ENCODE measurements at places on chromosomes 1 and 21.

DNA sequence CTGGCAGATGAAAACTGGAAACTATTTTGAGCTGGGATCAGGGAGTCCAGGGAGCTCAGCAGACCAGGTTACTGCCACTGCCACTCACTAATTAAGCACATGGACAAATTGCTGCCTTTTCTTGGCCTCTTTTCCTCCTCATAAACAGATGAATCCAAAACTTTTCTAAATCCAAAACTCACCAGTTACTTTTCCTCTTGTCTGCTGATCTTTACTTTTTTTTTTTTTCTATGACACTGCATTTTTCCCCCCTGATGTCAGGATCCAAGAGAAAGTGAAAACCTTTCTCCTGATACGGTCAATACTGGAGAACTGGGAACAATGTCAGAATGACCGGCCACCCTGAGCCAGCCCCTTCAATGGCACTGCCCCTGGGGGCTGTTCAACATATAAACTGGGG, 405.8 kb downstream of the DUSP10 start:
- DNase-seq: no peak

GRCh38 chr1:158084336-158084735, 90.9 kb downstream of the KIRREL1 start:
- DNase-seq: no peak

DNA sequence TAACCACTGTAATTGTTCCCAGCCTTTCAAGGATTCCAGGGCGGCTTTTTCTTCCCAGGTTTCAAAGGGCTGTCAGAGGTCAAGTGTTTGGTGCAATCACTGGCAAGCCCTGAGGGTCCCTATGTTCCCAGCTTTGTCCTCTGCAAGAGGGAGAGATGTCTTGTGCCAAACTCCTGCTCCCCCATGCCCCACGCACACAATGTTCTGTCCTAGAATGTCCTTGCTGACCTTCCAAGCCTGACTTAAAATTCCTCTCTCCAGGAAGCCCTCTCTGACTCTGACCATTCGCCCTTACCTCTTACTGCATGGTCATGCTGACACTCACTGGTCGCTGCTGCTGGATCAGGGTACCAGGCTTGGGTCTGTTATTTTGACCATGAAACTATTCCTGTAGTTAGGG, 152.5 kb upstream of the KCND3 start:
- DNase-seq: no peak

GRCh38 chr1:222546548-222547259, 1.2 kb downstream of the HHIPL2 start:
- no peak for DNase-seq

DNA sequence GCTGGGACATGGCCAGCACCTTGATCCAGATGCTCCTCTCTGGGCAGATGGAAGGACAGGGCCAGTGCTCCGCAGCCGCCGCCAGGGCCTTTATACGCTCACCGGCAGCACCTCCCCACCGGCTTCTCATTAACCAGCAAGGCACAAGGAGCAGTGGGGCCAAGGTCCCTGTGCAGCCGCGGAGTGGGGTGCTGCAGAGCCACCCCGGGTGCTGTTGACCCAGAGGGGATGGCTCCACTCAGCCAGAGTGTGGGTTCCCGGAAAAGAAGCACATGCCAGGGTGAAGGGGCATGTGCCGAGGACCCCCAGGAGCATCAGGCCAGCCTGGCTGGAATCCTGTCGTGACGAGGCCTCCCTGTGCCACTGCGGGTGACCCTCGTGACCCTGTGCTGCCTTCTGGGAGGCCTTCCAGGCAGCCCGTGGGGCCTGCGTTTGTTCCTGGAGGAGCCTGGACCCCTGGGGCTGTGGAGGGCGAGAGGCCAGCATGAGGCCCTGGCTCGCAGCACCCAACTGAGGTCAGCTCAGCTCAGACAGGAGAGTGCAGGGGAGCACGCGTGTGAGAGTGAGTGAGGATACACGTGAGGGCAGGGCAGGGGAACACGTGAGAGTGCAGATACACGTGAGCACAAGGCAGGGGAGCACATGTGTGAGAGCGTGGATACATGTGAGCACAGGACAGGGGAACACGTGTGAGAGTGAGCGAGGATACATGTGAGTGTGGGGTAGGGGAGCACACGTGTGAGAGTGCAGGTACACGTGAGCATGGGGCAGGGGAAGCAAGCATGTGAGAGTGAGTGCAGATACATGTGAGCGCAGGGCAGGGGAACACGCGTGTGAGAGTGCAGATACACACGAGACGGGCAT, at the start of gene FTCD:
FTCD (minus strand) TSS at position 66 of the 864 bp plus-strand sequence; CDS start at position 10, 56 bp downstream.
- DNase-seq: no peak

Data from stimulated activated CD4-positive, alpha-beta T cell treated with anti-CD3 and anti-CD28 coated beads, Interleukin-1b, Interleukin-23, amount 100 ng/mL, for 1 hour (primary cell).